Activated CD4-positive, alpha-beta T cell treated with anti-CD3 and anti-CD28 coated beads for 36 hours (primary cell): ENCODE measurements at places on chromosomes 12 and 14. TPM values are rescaled to one million over a fixed set of nuclear protein-coding genes. Genes with fewer than 3 reads are reported as not detected.

The P3H3 gene
- total RNA-seq: 1.3 TPM

The HRK gene
- total RNA-seq: not detected

The SLC16A7 gene
- total RNA-seq: 33.0 TPM

The MGP gene
- not detected for total RNA-seq

The HOXC12 gene
- total RNA-seq: not detected

The ANG gene
- 1.8 TPM for total RNA-seq

DNA sequence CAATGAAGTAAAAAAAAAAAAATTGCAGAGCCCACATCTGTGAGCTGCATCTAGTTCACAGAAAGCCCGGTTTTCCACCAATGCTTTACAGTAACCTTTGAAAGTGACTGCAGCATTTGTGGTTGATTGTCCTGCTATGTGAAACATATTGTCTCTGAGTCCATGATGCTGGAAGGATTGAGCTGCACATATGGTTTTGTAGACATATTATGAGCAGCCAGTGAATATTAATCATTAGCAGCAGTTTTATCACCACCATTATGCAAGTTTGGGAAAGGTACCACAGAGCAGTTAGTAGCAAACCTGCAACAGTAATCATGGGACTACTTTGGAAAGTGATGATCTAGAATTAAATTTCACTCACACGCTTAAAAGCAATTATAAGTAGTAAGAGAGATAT is 151.5 kb upstream of the PRICKLE1 start:
- no peak overlapping the region for H3K27ac ChIP-seq
- DNase-seq: no peak
- no peaks in the 10 kb centered on the region for H3K4me1 ChIP-seq
- H3K36me3 ChIP-seq: no peaks in the 10 kb centered on the region
- no peak overlapping the region for H3K4me3 ChIP-seq

DNA sequence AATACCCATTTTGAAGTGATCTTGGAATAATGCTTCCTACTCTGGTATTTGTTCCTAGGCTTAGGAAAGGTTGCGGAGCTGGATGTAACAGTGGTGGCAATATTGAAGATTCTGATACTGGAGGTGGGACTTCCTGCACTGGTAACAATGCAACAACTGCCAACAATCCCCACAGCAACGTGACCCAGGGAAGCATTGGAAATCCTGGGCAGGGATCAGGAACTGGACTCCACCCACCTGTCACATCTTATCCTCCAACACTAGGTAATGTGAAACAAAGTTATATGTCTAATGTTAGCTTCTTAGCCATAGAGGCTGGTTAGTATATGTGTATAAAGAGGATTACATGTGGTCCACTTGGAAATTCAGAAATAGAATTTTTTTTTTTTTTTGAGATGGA is 197.9 kb downstream of the PCNX1 start:
- H3K27ac ChIP-seq: no peak overlapping the region
- no peak overlapping the region for H3K4me3 ChIP-seq
- peaks cover 2% of the 10 kb centered on the region for H3K4me1 ChIP-seq
- peaks cover 38% of the 10 kb centered on the region for H3K36me3 ChIP-seq

- no peak overlapping the region for H3K27ac ChIP-seq
- no peaks in the 10 kb centered on the region for H3K4me1 ChIP-seq
- no peak overlapping the region for H3K4me3 ChIP-seq
- no peaks in the 10 kb centered on the region for H3K36me3 ChIP-seq
These were observed 36.9 kb downstream of the MEG3 start for GRCh38 chr14:100862793-100863192.

DNA sequence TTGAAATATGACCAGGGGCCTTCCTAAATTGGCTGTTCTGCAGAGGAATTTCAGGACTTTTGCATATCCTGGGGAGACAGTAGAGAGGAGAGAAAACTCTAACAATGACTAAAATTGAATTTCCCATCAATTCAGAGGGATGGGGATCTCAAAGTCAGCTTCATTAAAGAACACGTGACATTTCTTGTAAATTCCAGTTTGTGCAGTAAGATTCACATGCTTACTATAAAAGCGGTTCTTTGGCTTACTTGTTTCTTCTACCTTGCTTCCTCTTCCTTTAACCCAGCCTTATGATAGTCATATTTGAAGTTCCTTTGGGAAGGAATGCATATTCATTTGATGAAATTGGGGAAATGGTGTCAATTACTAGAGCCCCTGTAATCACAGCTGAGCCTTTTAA is 143.7 kb upstream of the GZMB start:
- H3K27ac ChIP-seq: no peak overlapping the region
- H3K4me1 ChIP-seq: no peaks in the 10 kb centered on the region
- H3K36me3 ChIP-seq: no peaks in the 10 kb centered on the region
- no peak overlapping the region for H3K4me3 ChIP-seq
- peaks cover 14% of the 10 kb centered on the region for H3K27me3 ChIP-seq
- no peak for DNase-seq

- no peaks in the 10 kb centered on the region for H3K27me3 ChIP-seq
- peaks cover 74% of the 10 kb centered on the region for H3K4me1 ChIP-seq
- H3K4me3 ChIP-seq: peak overlapping the region; percentile 68
- peak overlapping the region; percentile 94 for H3K27ac ChIP-seq
- H3K36me3 ChIP-seq: peaks cover 13% of the 10 kb centered on the region
These were observed 34.0 kb downstream of the VCPKMT start for GRCh38 chr14:50082308-50082742.
